ENCODE measurements at places on chromosomes 11 and 22. TPM values are rescaled to one million over a fixed set of nuclear protein-coding genes. Genes with fewer than 3 reads are reported as not detected.

GRCh38 chr11:131195661-131196517, 174.5 kb upstream of the NTM start:
- H3K27ac ChIP-seq = no peak overlapping the region
- no peaks in the 10 kb centered on the region for H3K36me3 ChIP-seq
- peaks cover 7% of the 10 kb centered on the region for H3K4me1 ChIP-seq
- H3K27me3 ChIP-seq = peaks cover 52% of the 10 kb centered on the region
- peak; percentile 45 for DNase-seq

GRCh38 chr11:126880872-126881271, 119.7 kb downstream of the KIRREL3 start:
- no peaks in the 10 kb centered on the region for H3K36me3 ChIP-seq
- H3K4me1 ChIP-seq = peaks cover 14% of the 10 kb centered on the region
- peaks cover 21% of the 10 kb centered on the region for H3K27me3 ChIP-seq
- H3K27ac ChIP-seq = no peak overlapping the region
- no peak overlapping the region for H3K4me3 ChIP-seq

The CHADL gene
- 3.3 TPM for total RNA-seq

- H3K4me1 ChIP-seq = no peaks in the 10 kb centered on the region
- H3K27me3 ChIP-seq = no peaks in the 10 kb centered on the region
- H3K27ac ChIP-seq = no peak overlapping the region
These were observed 32.8 kb upstream of the CTTN start for GRCh38 chr11:70365544-70365927.

- no peak overlapping the region for H3K4me3 ChIP-seq
- H3K27ac ChIP-seq = no peak overlapping the region
- H3K4me1 ChIP-seq = no peaks in the 10 kb centered on the region
- no peaks in the 10 kb centered on the region for H3K27me3 ChIP-seq
- DNase-seq = no peak
These were observed 18.8 kb downstream of the MUC5B start for GRCh38 chr11:1241706-1242105.

- DNase-seq = no peak
- no peak within 1 kb of the TSS for H3K27ac ChIP-seq
- no peak within 1 kb of the TSS for H3K4me3 ChIP-seq
These were observed at the start of gene OR4D10 for GRCh38 chr11:59473015-59473414. Gene OR4D10, plus strand, starts transcription at chr11:59473315. Its CDS starts 4,115 bp downstream, at chr11:59477430.

- no peaks in the 10 kb centered on the region for H3K27me3 ChIP-seq
- peak overlapping the region; percentile 76 for H3K27ac ChIP-seq
- DNase-seq = no peak
- peaks cover 9% of the 10 kb centered on the region for H3K36me3 ChIP-seq
- H3K4me3 ChIP-seq = no peak overlapping the region
These were observed 3.7 kb upstream of the HSPA8 start for GRCh38 chr11:123065621-123066020.

The CHRM1 gene
- total RNA-seq = 0.11 TPM

- no peaks in the 10 kb centered on the region for H3K4me1 ChIP-seq
- no peak overlapping the region for H3K27ac ChIP-seq
- no peak for DNase-seq
- H3K27me3 ChIP-seq = peaks cover 25% of the 10 kb centered on the region
- H3K36me3 ChIP-seq = peaks cover 5% of the 10 kb centered on the region
These were observed 2.0 kb upstream of the PLA2G3 start for GRCh38 chr22:31142285-31142684.

GRCh38 chr22:45218976-45219375, 21.7 kb downstream of the KIAA0930 start:
- DNase-seq = no peak
- H3K36me3 ChIP-seq = no peaks in the 10 kb centered on the region
- no peak overlapping the region for H3K27ac ChIP-seq
- no peak overlapping the region for H3K4me3 ChIP-seq

The OR52H1 gene
- total RNA-seq = 1.6 TPM
